ENCODE measurements at places on chromosomes 7 and 10.

DNA sequence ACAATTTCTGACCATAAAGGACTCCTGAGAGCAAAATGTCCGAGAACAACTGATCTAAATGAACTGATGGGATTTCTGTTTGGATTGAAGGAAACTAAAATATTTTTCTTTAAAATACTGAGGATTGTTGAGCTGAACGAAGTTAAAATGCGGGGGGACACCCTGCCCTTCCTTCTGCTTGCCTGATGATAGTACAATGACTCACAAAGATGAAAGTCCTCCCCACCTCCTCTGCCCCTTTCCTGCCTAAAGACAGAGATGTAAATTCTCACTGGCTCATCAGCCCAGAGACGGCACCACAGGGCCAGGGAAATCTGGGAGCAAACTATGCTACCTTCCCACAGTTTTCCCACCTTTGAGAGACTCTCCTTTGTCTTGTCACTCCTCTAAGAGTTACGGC lies 180.6 kb downstream of the PHTF2 start:
- DNase-seq, result peak; percentile 13

DNA sequence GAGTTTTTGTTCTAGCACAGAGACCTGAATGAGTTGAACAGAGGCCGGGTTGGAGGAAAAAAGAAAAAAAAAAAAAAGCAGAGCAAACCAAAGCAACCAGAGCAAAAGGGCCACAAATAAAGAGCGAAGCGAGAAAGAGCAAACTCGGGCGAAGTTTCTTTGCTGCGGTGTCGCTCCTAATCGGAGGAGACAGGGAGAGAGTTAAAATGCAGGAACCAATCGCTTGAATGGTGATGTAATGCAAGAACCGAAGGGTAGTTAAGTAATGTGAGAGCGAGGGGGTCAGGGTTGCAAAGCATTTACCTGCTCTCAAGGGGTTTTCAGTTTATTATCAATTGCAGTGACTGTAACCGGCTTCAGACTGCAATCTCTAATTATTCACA lies 271.7 kb downstream of the TRIL start:
- peak; percentile 68 for DNase-seq

GRCh38 chr7:17983221-17984062 lies 43.1 kb upstream of the SNX13 start:
- DNase-seq, result no peak

- DNase-seq, result peak; percentile 19
Observed at GRCh38 chr10:86225103-86225782, 141.4 kb downstream of the GRID1 start.

- DNase-seq, result no peak
Observed at GRCh38 chr10:67621834-67622233, 74.2 kb downstream of the CTNNA3 start.

GRCh38 chr7:119967221-119967620 lies 305.8 kb upstream of the KCND2 start:
- no peak for DNase-seq

DNA sequence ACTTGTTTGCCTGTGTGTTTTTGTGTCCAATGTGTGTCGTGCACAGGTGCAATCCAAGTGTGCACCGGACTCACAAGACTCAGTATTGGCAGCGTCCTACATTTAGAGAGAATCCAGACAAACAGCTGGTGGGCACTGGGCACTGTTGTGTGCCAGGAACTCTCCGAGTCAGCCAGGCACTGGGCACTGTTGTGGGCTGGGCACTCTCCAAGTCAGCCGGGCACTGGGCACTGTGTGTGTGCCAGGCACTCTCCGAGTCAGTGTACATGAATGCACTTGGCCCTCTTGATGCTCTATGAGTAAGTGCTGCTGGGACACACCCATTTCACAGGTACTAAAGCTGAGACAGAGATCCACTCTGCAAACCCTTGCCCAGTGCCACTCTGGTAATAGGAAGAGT lies 303.5 kb downstream of the PTPRN2 start:
- no peak for DNase-seq

DNA sequence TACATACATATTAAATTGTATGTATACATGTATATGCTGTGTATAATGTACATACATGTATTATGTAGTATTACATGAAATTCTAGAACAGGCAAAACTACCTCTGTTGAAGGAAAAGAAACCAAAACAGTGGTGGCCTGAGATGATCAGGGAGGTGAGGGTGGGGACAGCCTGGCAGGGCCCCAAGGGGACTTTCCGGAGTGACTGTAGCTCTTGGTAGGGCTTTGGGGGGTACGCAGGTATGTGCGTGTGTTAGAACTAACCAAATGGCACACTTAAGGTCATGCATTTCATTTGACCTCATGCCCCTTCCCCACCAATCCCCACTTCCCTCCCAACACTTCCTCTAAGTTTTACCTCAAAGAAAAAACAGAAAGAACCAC lies 31.3 kb downstream of the CTBP2 start:
- DNase-seq, result no peak

DNA sequence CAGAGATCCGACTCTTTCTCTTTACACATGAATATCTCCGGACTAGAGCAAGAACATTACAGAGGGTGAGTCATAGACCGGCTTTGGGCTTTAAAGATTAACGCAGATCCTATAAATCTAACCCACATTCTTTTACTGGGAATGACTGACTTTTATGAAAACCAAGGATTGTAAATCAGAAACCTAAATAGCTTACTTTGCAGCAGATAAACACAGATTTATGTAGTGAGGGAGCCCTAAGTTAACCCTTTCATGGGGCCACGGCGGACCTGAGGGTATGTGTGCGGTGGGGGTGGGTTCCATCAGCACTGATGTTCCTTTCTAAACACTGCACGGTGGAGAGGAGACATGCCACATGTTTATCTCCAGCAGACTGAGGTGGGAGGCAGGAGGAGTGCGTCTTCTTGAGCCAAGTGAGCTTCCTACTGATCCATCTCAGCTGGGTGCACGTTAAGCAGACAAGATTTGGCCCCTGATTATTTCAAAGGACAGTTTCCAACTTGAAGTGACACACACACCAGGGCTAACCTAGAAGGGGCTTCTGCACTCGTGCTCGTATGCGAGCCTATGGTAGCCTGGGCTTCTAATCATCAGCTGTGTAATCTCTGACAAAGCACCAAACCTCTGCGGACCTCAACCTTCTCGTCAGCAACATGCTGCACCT lies 127.6 kb downstream of the WDR11 start:
- DNase-seq, result no peak

GRCh38 chr10:927131-927530 lies 4.4 kb downstream of the LARP4B start:
- DNase-seq, result no peak

DNA sequence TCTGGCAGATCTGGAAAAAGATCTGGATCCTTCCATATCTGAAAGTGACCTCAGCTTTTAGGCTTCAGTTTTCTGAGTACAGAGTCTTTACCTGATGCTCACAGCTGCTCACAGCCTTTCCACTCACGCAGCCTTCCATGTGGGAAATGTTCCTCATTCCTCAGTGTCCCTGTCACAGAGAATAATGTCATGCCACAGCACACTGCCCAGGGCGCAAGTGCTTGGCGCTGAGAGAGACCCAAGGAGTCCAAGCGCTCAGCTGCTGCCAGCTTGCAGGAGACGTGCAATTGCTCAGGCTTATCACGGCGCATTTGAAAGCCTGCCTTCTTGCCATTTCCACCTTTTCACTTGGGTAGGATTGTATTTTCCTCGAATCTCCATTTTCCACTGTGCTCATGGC lies 271.9 kb upstream of the MKI67 start:
- no peak for DNase-seq

GRCh38 chr7:80373429-80374032 lies 138.3 kb downstream of the GNAT3 start:
- DNase-seq, result peak; percentile 6

- peak; percentile 50 for DNase-seq
Observed at GRCh38 chr10:24616536-24616935, 107.2 kb downstream of the ARHGAP21 start.

DNA sequence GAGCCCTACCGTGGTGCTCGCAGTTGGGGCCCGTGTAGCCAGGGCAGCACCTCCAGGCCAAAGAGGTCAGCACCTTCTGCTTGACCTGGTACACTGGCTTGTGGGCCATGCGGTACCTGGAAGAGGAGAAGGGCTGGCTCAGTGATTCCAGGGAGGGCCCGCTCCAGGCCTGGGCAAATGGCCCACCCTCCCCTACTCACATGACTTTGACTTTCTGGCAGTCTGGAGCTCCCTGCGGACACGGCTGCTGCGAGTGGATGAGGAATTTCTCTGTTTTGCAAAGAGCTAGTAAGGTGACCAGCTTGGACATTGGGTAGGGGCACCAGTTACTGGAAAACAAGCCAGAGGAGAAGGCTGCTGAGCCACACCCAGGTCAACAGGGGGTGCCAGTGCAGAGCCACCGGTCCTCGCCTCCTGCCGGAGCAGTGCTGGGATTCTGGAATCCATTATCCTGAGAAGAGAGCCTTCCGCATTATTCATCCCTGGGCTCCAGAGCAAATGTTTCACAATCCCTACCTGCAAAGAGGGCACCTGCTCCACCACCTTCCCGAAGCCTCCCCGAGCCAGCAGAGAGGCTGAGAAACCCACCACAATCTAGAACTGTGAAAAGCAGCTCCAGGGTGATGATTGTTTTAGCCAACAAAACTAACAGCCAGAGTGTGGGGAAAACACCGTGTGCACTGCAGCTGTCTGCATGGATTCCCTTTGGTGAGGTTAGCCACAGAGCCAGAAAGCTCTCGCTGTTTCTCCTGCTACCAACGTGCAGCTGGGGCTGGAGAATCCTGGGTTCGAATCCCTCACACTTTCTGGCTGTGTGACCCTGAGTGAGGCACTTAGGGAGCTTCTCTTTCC lies 11.8 kb downstream of the MMRN2 start:
- peak; percentile 40 for DNase-seq

DNA sequence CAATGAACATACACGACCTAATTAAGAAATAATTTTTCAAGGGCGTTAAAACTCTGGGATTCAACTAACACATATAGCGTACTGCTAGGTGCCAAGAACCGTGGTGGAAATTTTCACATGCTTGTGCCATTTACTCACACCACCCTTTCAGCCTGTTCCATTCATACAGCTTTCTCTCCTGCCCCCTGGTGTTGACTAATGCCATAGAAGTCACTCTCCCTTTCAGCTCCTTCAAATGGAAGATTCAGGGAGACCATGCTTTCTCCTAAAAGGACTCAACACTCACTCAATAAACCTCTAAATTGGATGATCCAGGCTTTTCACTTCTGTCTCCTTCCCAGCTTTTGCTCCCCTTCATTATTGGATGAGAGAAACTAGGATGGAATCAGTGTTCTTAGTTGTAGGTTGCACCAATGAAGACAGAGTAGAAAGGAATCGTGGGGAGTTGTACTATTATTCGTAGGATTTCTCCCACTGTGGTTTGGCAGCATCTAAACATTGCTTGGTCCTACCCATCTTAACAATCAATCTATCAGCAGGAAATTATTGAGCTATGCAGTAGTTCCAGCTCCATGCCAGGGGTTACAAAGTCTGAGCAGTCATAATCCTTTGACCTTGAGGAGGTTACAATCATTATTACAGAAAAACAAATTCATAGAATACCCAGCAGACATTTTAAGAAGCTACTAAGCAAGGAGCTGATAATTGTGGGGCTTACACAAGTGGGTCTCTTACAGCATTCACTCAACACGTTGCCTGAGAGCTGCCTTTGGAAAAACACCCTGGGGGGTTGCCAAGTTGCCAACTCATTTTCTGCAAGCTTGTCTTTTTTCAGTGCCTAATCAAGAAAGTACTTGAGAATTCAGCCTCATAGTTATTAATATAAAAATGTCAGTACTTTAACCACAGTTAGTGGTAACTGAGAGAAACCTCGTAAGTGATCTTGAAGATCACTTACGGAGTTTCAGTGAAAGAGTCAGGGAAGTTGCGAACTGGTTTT lies 2.8 kb upstream of the PPP1R3C start:
- peak; percentile 85 for DNase-seq

GRCh38 chr7:2282185-2282751 lies 32.0 kb downstream of the SNX8 start:
- DNase-seq, result no peak

DNA sequence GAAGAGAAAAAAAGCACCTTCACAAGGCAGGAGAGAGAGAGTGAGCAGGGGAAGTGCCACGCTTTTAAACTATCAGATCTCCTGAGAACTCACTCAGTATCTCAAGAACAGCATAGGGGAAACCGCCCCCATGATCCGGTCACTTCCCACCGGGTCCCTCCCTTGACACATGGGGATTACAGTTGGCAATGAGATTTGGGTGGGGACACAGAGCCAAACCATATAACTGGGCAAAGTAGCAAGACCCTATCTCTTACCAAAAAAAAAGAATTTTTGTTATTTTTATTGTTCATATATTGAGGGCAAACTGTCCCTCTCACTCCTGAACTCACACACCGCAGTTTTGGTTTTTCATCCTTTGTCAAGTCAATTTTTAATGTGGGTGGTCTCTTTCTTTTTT lies 18.2 kb upstream of the ZRANB1 start:
- no peak for DNase-seq

- DNase-seq, result no peak
Observed at GRCh38 chr10:14820775-14821154, 17.1 kb downstream of the CDNF start.

GRCh38 chr7:98038321-98038720 lies 48.3 kb upstream of the OCM2 start:
- DNase-seq, result no peak

GRCh38 chr7:100003711-100004661 lies 11.4 kb upstream of the ZKSCAN1 start:
- DNase-seq, result no peak

All from epithelial cell of esophagus (primary cell).